ENCODE measurements at places on chromosomes 13 and 19. TPM values are rescaled to one million over a fixed set of nuclear protein-coding genes. Genes with fewer than 3 reads are reported as not detected.

ATXN8OS gene
- not detected for polyA plus RNA-seq

DNA sequence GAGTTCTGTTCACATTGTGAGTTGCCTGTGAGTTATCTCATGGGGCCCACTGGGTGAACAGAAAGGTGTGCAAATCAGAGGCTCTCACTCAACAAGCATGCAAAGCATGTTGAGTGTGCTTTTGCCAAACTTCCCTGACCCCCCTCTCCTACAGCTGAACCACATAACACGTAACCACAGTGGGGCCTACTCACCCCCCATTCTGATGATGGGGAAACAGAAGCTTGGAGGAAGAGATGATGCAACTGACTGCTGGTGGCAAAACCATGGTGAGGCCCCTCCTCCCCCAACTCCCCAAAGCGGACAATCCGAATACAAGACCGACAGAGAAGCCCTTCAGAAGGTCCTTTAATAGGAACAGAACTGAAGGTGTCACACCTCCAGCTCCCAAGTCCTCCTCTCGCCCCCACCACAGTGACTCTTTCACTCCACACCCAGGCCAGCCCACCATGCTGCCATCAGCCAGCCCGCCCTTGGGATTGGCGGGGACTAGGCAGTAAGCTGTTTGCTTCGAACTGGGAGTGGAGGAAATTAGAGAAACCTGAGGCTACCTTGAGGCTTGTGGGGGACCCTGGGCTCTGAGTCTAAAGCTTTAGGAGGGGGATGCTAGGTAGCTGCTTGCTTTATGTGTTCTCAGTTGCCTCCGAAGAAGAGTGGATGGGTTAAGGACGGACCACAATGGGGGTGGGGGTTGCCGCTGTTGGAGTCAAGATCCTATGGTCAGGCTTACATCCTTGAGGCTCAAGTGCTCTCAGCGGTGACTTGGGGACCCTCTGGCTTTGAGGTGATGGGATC is 3.8 kb downstream of the ZNF784 start:
- no peak for DNase-seq

DNA sequence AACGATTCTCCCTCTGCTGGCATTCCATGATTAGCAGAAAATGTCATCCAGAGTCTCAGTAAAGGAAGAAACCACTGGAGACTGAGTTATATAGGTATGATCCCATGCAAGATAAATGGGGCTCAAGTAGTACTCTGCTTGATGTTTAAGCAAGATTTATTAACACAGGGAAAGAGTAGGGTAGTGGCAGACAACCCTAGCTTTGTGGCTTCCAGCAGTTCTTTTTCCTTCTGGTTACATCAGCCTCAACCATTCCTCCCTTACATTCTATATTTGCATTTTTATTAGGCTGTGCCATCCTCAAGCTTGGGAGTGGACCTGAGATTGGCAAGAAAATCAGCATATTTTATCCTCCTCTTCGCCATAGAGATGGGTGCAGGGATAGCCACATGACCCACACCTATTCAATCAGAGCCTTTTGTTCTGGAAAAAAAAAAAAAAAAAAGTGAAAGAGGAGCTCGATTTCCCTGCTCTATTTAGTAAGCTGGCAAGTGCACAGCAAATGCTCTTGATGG is 402.1 kb downstream of the ZNF536 start:
- DNase-seq, result no peak

DNA sequence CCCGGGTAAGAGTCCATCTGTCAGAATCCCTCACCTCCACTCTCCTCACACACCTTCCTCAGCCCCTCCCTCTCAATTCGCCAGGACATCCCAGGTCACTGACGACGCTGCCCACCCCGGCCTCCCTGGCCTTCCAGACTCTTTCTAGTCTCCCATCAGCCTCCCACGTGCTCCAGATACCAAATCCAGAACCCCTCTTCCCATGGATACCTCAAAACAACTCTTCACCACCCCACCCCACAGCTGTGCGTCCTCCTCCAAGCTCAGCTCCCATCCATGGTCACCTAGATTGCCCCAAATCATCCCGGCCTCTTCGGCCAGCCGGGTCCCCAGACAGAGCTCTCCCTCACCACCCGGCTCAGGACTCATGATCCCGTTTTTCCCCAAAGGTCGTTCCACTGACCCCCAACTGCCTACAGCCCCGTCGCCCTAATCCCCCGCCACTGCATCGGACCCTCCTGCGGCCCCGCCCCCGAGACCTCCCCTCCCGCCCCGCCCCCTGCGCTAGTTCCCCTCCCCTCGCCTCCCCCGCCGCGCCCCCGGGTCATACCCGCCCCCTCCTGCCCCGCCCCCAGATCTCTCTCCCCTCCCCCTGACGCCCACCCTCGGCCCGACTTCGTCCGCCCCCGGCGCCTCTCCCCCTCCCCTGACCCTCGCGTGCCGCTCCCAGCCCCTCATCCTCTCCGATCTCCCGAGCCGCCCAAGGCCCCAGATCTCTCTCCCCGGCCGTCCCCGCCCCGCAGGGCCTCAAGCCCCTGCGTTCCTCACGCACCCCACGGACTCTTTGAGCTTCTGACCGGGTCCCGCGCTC is 546 bp downstream of the UBXN6 start:
- no peak for DNase-seq

IPO5 gene
- polyA plus RNA-seq, result 28.1 TPM

GRCh38 chr13:74795526-74795925 is 661.3 kb upstream of the KLF12 start:
- no peak for DNase-seq

GRCh38 chr13:80265348-80265747 is 75.6 kb downstream of the SPRY2 start:
- no peak for DNase-seq

TUBA3C gene
- polyA plus RNA-seq, result not detected

HIPK4 gene
- polyA plus RNA-seq, result not detected

DNA sequence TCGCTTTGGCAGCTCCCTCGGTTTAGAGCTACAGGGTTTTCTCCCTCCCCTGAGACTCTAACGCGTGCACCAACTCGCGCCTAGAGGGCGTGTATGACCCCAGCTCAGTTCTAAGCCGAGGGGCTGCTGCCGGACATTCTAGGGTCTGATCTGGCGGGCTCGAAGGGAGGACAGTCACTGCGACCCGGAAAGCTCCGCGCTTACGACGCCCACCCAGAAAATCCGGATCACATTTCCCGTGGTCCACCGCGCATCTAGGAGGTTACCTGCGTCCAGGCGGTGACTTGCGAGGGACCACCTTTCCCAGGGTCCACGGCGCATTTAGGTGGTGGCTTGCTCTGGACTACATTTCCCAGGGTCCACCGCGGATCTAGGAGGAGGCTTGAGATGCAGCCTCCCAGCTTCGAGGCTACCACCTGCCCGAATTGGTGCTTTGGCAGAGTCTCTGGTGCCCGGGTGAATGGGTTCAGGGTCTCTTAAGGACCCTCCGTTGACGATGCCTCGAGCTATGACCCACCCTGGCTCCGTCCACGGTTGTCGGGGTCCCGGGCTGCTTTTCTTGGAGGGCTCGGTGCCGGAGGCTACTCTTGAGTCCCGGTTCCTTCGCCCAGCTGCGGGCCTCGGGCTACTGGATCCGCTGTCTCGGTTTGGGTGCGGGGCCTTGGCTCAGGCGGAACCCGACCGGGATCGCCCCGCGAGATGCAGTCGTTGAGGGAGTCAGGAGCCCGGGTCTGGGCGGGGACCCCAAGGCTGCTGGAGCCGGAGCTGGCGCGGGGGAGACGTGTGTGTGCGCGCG is 30.5 kb downstream of the ZNF146 start:
- no peak for DNase-seq

DNA sequence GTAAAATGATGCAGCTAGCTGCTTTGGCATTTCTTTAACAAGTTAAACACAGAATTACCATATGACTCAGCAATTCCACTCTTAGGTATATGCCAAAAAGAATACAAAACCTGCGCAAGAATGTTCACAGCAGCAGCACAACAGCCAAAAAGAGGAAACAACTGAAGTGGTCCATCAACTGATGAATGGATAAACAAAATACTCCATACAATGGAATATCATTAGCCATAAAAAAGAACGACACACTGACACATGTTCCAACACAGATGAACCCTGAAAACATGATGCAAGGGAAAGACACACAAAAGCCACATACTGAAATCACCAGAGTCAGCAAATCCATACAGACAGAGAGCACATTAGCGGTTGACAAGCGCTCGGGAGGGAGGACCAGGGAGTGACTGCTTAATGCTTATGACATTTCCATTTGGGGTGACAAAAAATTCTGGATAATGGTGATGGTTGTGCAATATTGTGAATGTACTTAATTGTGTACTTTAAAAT is 3.0 kb downstream of the PCID2 start:
- DNase-seq, result no peak

F7 gene
- not detected for polyA plus RNA-seq

DNA sequence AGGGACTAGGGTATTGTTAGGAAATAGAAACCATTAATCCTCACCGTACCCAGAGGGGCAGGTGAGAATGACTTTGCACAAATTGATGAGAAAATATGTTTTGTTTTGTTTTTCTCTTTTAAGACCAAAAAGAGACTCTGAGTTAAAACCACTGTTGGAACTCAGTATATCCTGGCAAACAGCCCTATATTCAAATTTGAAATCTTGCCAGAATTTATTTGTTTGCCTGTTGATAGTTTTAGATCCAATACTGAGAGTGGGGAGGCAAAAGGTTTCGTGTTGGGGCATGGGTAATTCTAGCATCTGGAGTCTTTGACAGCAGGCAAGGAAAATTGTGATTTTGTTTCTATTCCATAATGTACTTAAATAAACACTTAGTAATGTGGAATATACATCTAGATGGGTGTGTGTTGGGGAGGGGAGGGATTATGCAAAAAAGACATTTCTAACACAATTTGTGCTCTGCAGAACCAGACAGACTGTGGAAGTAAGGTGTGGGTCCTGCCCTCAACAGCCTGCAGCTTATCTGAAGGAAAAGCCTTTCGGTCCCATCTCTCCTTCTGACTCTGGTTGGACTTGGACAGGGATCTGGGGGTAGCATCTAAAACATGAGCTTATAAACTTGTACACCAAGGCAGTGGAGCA is 190.7 kb downstream of the OXGR1 start:
- no peak for DNase-seq

- no peak for DNase-seq
These were observed 281.4 kb downstream of the LHFPL6 start for GRCh38 chr13:39321574-39321973.

GRCh38 chr19:44744871-44745332 is 3.6 kb upstream of the BCL3 start:
- no peak for DNase-seq

GRCh38 chr13:110938662-110939421 is 24.0 kb upstream of the ANKRD10 start:
- no peak for DNase-seq

DMKN gene
- polyA plus RNA-seq, result 2.6 TPM

RFPL4A gene
- not detected for polyA plus RNA-seq

DNA sequence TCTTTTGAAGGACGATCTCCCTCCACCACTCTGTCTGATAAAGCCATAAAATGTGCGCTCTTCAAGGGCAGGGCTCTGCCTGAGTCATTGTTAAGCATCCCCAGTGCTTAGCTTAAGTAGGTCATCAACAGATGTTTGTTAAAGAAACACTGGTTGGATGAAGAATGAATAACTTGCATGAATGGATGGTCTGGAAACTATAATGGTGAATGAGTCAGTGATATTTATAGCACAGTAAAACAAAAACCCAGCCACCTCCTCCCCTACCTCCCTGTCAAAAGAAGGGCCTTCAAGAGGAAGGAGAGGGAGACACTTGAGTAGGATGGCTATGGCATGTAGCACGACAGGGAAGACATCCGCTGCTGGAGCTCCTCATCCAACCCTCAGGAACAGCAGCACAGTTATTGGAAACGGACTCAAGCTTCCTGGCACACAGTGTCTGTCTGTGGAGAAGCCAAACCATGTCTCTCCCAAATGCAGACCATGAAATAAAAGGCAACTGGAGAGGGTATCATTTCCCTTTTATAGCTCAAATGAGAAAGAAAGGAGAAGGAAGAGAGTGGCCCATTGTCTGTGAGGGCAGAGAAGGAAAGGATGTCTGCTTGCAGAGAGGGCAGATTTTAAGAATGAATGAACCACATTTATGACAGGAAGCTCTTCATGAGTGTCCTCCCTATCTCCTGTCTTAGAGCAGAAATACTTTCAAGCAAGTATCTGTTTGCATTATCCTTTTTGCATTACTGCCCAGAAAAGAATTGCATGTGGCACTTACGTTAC is 183.5 kb upstream of the UBL3 start:
- DNase-seq, result no peak

- DNase-seq, result no peak
These were observed 231.6 kb downstream of the SPRY2 start for GRCh38 chr13:80109303-80109702.

MIDN gene
- polyA plus RNA-seq, result 3.6 TPM

KLHL1 gene
- not detected for polyA plus RNA-seq

CYP2A7 gene
- not detected for polyA plus RNA-seq

LILRA6 gene
- polyA plus RNA-seq, result not detected

GRCh38 chr13:44816701-44817100 is 172.6 kb downstream of the NUFIP1 start:
- no peak for DNase-seq

- no peak for DNase-seq
These were observed 134.4 kb downstream of the DLEU7 start for GRCh38 chr13:50709058-50709457.

NOVA2 gene
- not detected for polyA plus RNA-seq

- DNase-seq, result no peak
These were observed at the start of gene COX6B2 for GRCh38 chr19:55354698-55355212. TSS of gene COX6B2 (minus strand) at chr19:55354719. CDS start at chr19:55354521, 198 bp downstream.

DNA sequence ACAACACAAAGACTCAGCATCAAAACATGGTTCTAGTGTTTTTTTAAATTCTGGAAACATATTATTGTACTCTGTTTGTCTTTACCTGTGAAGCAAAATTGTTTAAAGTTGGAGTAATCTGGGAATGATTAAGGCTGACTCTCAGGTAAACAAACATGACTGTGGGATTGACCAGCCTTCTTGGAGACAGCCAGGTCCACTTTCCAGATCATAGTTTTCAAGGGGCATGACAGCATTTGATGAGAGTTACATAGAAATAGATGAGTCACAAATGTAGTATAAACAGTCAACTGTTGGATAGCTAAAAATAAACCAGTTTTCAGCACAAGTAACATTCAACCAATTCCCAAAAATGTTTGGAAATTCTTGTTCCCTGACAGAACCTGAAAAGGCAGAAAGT is 1680.9 kb downstream of the OLFM4 start:
- DNase-seq, result no peak

PRTN3 gene
- polyA plus RNA-seq, result not detected
